ENCODE measurements at places on chromosomes 16 and 17.

GRCh38 chr17:31509095-31509804 lies 117.8 kb downstream of the RAB11FIP4 start:
- no peak for DNase-seq

DNA sequence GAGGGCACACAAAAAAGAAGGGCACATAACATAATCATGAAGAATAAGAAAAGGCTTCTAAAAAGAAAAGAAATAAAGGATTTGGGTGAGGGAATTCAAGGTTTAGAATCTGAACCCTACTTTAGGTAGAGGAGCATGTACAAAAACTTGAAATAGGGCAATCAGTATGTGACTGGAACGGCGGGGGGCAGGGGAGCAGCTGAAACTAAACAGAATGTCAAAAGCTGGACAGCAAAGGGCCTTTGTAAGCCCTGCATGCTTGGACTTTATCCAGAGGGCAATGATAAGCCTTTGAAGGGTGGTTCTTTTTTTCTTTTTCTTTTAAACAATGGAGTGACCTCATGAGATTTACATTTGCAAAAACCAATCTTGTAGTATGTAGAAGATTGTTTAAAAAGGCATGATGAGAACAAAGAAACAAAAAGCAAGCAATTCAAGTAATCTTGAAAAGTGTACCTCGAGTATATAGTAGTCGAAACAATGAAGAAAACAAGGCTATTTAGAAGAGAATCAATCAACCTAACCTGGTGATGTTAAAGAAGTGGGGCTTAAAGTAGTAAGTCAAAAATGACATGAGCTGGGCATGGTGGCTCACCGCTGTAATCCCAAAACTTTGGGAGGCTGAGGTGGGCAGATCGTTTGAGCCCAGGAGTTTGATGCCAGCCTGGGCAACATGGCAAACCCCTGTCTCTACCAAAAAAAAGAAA lies 46.7 kb upstream of the ANKFY1 start:
- DNase-seq: no peak

DNA sequence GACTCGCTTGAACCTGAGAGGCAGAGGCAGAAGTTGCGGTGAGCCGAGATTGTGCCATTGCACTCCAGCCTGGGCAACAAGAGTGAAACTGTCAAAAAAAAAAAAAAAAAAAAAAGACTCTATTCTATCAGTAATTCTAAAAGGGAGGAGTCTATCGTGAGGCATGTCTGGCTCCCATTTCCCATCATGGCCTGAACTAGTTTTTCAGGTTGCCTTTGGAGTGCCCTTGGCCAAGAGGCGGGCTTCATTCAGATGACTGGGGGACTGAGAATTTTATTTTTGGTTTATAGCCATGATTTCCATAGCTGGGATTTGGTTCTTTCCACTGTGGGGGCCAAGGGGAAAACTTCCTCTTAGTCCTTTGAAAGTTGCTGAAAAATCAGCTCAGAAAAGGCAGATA lies 3.5 kb upstream of the SNX29 start:
- no peak for DNase-seq

DNA sequence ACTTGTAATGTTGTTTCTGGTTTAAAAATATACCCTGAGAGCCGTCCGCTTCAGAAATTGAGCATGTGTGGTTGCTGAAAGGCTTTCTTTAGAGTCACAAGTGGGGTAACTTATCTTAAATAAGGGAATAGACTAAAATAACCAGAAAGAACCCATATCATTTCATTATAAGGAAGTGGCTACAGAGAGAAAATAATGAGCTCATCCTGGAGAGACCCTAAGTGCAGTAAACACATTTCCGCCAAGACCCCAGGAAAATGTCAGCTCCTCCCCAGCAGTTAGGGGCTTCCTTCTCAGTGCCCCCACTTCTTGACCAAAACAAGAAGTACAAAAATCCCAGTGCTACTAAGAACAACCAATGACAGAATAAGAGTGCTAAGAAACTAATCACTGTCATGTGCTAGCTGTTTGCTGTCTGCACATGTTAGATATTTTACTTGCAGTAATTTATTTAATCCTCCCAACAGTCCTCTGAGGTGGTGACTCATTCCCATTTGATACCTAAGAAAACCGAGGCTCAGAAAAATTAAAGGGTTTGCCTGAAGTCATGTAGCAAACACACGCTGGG lies 83.5 kb downstream of the CDYL2 start:
- DNase-seq: no peak

- no peak for DNase-seq
Measured at GRCh38 chr17:78889531-78889930, 13.5 kb downstream of the CEP295NL start.

DNA sequence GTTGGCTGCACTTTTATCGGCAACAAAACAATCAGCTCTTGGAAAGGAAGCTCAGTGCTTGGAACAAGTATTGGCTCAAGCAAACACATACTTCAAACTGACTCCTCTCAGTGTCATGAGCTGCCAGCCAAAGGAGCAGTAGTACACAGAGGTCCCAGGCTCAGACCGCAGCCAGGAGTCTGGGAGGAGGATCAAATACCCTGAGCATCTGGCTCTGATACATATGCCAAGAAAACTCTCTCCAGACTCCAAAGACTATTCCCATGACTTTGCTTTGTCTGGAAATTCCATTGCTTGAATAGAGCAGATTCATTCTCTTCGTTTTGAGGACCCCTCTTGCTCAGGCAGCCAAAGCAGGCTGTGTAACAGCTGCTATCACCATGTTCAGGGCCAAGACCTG lies 501.6 kb upstream of the PSMD7 start:
- DNase-seq: no peak

- no peak for DNase-seq
Measured at GRCh38 chr17:10814075-10814474, 10.2 kb upstream of the TMEM238L start.

GRCh38 chr17:63479495-63480184 lies 2.8 kb downstream of the ACE start:
- no peak for DNase-seq

DNA sequence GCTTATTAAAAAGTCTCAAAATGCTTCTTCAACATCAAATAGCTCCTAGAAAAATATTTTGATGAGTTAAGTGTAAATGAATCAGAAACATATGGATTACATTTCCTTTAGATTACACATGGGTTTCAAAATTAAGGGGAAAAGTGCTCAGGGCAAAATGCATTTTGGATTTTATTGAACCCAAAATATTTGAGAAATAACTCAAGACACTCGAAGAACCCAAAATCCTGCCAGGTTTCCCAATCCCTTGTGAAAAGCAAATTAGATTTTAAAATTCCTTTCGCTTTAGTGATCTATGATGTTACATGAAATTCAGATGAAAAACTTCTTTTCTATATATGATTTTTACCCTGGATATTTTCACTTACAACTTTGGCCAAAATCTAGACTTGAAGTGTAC lies 847.4 kb upstream of the SOX9 start:
- DNase-seq: no peak

DNA sequence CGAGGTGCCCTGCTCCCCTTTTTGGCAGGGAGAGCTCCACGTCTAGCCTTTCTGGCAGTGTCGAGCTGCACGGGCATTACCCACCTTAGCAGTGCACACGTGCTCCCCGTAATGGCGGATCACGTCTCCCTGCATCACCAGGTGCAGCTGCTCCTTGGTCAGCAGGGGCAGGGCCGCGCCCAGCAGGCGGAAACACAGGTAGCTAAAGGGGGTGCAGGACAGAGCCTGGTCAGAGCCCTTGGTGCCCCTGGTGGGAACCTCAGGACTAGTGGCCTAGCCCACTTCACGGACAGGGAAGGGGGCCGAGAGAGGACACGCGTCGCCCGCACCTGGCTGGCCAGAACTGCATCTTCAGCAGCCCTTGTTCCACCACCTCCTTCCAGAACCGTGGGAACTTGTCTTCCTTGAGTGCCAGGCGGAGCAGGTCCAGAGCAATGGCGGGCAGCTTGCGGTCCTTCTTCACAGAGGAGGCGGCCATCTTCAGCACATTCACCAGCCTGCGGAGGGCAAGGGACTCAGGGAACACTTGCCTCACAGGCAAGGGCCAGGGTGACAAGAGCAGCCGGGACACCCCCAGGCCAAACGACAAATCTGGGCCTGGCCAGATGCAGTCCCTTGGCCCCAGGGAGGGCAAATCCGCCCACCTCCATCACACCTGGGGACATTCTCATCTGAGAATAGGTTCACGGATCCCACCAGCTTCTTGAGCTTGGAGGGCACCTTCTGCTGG lies 3.2 kb downstream of the MYBBP1A start:
- no peak for DNase-seq

GRCh38 chr16:86193528-86194193 lies 294.7 kb downstream of the IRF8 start:
- no peak for DNase-seq

Measured in fibroblast of the conjunctiva (primary cell).